ENCODE measurements at places on chromosomes 11 and 22.
A peak's percentile ranks its signal among the peaks of the same experiment; 100 is the strongest.

DNA sequence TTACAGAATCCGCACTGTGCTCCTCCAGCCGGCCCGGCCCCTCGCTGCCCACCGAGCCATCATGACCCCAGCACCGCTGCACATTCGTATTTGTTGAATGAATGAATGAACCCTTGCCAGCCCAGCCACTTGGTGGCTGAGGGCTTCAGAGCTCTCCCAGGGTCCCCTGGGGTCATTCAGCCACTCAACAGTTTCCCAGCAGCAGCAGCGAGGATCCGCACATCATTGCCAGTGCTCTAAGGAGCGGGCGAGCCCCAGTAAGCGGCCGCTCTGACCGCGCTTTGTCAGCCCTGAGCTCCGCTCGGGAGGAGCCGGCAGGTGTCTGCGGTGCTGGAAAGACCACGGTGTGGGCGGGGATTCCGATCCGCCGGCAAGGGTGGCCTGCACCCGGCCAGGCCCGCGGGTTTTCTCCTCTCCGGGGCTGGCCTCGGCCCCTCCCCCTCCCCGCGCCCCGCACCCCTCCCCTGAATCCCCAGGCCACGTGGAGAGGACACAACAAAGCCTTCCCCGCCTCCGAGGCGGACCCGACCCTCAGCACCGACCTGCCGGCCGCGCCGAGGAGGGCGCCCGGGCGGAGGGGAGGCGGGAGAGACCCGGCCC, 563 bp downstream of the BID start:
- DNase-seq: peak; percentile 67

GRCh38 chr11:63888170-63889086, 28.5 kb downstream of the RCOR2 start:
- peak; percentile 64 for DNase-seq

GRCh38 chr11:100810146-100810545, 123.1 kb downstream of the ARHGAP42 start:
- no peak for DNase-seq

GRCh38 chr22:26922806-26923205, 265.4 kb downstream of the MIAT start:
- DNase-seq: no peak

DNA sequence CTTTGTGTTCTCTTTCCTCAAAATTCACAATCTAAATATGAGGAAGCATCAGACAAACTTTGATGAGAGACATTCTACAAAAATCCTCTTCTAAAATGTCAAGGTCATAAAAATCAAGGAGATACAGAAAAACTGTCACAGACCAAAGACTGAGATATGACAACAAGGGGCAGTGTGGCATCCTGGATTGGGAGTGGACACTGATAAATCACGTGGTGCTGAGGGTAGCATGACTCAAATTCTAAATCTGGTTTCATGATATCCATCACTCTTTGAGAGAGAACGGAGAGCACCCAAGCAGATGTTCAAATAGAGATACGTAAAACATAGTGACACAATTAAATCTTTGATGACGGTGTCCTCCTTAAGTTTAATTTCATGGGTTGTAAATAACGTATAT, 13.0 kb upstream of the CARD18 start:
- no peak for DNase-seq

- no peak for DNase-seq
These were observed 6.4 kb downstream of the ARL14EP start for GRCh38 chr11:30329150-30329940.

- DNase-seq: no peak
These were observed 20.0 kb upstream of the TALDO1 start for GRCh38 chr11:727281-727701.

DNA sequence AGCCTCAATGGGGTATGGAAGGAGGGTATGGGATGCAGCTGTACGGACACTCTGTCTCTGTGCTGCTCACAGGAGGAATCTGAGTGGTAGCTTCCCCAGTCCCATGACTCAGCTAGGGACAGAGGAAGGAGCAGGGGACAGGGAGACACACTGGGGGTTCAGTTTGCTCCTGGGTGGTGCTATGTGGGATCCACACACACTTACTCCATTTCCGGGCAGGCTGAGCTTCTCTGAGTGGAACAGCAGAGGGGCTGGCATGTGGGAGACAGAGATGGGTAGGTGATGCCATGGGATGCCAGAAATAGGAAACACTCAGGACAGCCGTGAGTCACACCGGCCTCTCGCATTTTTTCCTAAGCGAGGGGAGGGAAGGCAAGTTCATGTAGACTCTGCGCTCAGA, 59.2 kb upstream of the KIRREL3 start:
- no peak for DNase-seq

Data from T-helper 2 cell (primary cell).